ENCODE measurements at places on chromosomes 7 and 10. TPM values are rescaled to one million over a fixed set of nuclear protein-coding genes. Genes with fewer than 3 reads are reported as not detected.

The SYT15B gene
- 3.6 TPM for total RNA-seq

The VAX1 gene
- total RNA-seq, result 1.7 TPM

The KLF14 gene
- 0.05 TPM for total RNA-seq

The TTYH3 gene
- total RNA-seq, result 45.4 TPM

The SH2B2 gene
- 3.6 TPM for total RNA-seq
